ENCODE measurements at places on chromosomes 7 and 10.

- DNase-seq, result no peak
These were observed 976 bp upstream of the EGFR start for GRCh38 chr7:55017841-55018240.

DNA sequence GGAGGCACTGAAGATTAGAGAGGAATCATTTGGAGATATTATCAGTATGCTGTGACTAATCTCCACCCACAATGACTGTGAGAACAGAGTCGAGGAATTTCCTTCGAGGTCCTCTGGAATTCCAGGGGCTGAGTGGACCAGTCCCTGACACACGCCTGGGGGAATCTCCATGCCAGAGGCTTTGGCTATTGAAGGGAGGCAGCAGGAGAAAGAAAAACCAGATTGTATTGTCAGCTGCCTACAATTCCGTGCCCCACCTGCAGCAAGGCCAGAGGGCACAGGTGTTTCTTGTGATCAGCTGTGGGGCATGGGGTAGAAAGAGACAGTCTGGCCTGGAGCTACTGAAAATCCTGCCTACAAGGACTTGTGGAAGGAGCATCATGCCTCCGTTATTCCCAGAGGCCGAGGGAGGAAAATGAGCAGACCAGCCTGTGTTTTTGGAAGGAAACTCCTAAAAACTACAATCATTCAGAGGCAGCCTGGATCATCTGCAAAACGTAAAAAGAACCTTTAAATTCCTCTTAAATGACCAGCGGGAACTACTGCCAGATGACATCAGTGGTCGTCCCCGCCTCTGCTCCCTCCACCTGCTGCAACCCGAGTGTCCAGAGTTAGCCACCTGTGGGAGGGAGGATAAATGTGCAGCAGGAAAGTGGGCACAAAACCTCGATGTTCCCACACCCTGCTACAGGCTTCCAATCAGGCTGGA, 25.4 kb upstream of the ANK3 start:
- no peak for DNase-seq

- no peak for DNase-seq
These were observed 30.7 kb upstream of the TEX47 start for GRCh38 chr7:88826222-88826621.

GRCh38 chr7:30817371-30817767, 46.2 kb downstream of the MINDY4 start:
- no peak for DNase-seq

DNA sequence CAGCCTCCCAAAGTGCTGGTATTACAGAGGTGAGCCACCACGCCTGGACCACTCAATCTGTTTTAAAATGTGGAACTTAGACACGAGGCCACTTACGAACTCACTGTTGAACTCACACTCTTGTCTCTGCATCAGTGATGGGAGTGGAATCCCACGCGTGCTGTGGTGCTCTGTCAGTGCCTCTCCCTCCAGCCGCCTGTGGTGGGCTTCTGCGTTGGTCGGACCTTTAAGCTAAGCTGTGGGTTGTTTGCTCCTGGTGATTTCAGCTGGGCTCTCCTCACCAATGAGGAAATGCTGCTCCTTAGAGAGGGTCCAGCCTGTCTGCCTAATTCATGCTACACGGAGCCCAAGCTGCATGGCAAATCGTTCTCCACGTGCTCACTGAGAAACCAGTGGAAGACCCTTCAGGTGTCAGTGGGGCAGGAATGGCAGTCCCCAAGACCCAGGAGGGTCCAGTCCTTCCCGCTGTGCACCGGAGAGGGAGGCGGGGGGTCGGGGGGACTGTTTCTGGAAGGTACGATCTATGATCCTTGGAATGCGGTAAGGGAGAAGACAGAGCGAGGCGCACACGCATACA, 17.9 kb upstream of the PRKAR1B start:
- no peak for DNase-seq

GRCh38 chr7:10128748-10129147, 844.9 kb upstream of the PHF14 start:
- DNase-seq, result no peak

- peak; percentile 62 for DNase-seq
These were observed 15.5 kb upstream of the CRTAC1 start for GRCh38 chr10:98045785-98046389.

DNA sequence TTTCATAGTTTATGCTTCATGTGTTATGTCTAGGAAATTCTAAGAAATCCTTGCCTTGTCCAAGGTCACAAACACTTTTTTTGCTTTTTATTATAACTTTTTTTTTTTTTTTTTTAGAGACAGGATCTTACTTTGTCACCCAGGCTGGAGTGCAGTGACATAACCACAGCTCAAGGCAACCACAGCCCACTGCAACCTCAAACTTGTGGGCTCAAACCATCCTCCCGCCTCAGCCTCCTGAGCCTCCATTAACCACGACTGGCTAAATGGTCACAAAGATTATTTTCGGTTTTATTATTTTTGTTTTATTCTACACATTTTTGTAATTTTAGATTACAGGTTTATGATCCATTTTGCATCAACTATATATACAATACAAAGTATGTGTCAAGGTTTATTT, 7.1 kb upstream of the FAM204A start:
- no peak for DNase-seq

- no peak for DNase-seq
These were observed 25.9 kb downstream of the SMNDC1 start for GRCh38 chr10:110278562-110279406.

Measured in activated T-cell treated with anti-CD3 and anti-CD28 coated beads, Interleukin-2, amount 50 U/mL, for 24 hours (primary cell).